NCI-H69 (cell line): ENCODE measurements at places on chromosomes 12 and 14.

GRCh38 chr12:68469113-68469512 is 137.0 kb upstream of the MDM1 start:
- no peak for DNase-seq

GRCh38 chr14:44785096-44785495 is 176.7 kb downstream of the KLHL28 start:
- no peak for DNase-seq

- no peak for DNase-seq
Measured at GRCh38 chr12:10454531-10454930, 1.4 kb upstream of the KLRC1 start.

- DNase-seq, result no peak
Measured at GRCh38 chr12:6104842-6105241, 19.6 kb downstream of the VWF start.
